SJSA1 (cell line): ENCODE measurements at places on chromosomes 4 and X.
A peak's percentile ranks its signal among the peaks of the same experiment; 100 is the strongest.

DNA sequence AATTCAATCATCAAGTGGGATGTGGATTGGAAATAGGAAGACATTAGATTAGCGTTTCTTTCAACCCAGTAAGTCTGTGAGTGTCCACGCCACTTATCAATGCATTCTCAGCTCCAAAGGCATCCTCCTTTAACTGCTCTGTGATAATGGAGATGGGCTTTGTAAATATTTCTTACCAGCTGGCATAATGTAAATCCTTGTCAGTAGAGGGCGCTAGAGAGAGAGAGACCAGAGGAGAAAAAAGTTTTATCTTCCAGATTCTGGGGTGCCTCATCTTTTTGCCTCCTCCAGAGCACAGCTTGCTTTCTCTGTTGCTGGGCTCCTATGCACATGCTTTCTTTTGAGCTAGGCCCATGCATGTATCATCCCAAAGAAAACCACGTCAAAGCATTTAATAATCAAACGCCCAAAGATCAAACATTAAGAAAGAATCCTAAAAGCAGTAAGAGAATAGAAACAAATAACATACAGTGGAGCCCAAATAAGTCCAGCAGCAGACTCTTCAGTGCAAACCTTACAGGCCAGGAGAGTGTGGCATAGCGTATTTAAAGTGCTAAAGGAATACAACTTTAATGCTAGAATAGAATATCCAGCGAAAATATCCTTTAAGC is 9.6 kb upstream of the MTMR1 start:
- DNase-seq = no peak

GRCh38 chrX:71541210-71542022 is 8.5 kb downstream of the OGT start:
- no peak for DNase-seq

DNA sequence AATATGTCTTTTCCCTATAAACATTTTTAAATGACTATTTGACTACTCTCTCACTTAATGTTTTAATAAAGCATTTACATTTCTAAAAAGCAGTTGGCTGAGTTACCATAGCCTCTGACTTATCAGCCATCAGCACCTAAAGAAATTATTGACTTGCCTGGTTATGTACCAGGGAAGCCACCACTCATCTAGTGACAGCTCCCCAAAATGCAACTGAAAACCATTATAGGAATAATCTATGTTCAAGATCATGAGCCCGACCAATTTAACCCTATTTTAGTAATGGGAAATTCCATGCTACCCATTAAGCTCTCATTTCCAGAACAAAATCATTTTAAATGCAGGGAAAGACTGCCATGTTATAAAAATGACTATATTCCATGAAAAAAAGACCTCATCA is 34.4 kb downstream of the HDX start:
- DNase-seq = no peak

GRCh38 chr4:17504081-17504480 is 7.8 kb downstream of the QDPR start:
- DNase-seq = no peak

DNA sequence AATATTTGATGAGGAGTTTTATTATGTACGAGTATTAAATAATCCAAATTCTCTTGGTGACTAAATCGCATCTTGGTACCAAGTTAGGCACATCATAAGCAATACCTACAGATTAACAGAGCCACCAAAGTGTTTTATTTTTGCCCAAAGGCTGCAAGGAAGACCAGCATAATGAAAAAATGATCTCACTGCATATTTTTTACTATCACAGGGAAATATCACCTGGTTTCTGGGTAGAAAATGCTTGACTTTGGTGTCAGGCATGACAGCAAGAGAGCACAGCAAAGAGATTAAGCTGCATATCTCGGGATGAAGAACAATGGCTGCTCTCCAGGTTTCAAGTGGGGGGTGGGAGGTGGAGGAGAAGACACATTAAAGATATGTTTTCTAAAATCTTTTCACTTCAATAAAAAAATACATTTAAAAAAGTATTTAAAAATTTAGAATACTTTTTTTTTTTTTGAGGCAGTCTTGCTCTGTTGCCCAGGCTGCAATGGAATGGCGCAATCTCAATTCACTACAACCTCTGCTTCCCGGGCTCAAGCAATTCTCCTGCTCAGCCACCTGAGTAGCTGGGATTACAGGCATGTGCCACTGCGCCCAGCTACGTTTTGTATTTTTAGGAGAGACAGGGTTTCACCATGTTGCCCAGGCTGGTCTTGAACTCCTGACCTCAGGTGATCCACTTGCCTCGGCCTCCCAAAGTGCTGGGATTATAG is 86.1 kb downstream of the FRYL start:
- no peak for DNase-seq

- peak; percentile 27 for DNase-seq
These were observed 19.6 kb upstream of the FAT1 start for GRCh38 chr4:186743261-186743660.

DNA sequence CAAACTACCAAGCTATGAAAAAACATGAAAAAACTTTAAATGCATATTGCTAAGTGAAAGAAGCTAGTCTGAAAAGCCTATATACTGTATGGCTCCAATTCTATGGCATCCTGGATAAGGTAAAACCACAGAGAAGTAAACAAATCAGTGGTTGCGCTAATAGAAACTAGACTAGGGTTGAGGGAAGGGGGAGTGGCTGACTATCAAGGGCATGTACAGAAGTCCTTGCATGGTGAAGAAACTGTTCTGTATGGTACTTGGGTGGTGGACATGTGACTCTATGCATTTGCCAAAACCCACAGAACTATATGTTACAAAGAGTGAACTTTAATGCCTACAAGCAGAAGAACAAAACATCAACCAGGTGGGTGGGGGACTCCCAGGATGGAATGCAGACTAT is 96.8 kb downstream of the MTMR1 start:
- DNase-seq = no peak

- DNase-seq = no peak
These were observed 400.7 kb upstream of the FAT1 start for GRCh38 chr4:187124331-187124730.

GRCh38 chr4:19756661-19757060 is 495.0 kb upstream of the SLIT2 start:
- no peak for DNase-seq

DNA sequence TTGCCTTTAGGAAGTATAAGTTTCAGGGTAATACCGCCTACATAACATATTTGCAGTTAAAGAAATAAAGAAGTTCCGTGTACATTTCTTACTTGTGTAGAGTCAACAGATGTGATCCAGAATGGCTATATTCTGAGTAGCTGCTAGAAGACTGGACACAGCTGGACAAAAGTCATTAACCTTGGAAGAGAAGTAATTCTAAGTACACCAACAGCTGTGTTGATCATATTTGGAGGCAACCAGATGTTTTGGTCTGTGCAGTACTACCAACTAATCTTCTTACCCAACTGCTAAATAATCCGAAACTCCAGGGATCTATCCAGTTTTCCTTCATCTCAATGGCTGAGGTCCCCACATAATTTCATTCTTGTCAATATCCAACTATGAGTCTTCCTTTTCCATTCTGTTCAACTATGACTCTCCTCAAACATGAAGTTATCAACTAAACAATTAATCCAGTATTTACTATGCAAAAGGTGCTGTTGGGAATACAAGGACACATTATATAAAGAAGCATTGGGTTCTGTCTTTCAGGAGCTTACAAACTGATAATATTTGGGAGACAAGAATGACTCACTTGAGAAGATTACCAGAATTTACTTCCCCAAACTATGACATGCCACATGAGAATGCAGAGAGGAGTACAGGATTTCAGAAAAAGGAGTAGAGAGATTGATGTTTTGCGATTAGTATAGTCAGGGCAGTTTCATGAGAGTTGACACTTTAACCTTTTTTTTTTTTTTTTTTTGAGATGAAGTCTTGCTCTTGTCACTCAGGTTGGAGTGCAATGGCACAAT is 78.2 kb downstream of the COL4A6 start:
- no peak for DNase-seq

DNA sequence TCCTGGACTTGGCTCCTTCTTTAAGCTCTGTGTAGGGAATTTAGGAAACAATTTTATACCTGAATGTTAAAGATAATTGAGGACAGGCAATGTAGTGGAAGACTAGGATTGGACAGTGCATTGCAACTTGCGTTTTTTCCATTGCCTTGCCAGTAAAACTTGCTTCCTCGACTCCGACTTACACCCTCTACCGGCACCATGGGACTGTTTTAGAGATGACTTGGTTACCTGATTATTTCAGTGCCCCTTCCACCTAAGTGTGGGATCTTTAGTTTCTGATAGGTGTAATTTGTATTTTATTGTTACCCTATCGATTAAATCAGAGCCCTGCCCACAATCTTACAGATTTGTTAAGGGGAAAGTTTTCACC is 1.2 kb downstream of the PRPS1 start:
- no peak for DNase-seq

- no peak for DNase-seq
These were observed 12.1 kb downstream of the TBL1X start for GRCh38 chrX:9476810-9477575.

DNA sequence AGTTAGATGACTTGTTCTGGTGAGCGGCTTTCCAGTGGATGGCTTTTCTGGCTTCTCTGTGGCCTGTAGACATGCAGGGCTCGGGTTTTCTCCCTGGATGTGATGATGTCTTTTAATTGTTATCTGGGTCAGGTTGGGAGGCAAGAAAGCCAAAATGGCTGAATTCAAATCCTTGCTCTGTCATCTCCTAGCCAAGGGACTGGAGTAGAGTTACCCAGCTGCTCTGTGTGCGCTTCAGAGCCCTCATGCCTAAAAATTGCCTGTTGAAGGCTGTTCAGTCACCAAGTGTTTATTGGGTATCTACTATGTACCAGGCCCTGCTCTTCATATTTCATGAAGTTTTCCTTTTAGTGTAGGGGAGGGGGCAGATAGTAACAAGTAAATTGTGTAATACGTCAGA is 7.3 kb downstream of the DCUN1D4 start:
- DNase-seq = no peak

GRCh38 chrX:3576886-3577501 is 136.5 kb downstream of the PRKX start:
- no peak for DNase-seq

- DNase-seq = peak; percentile 13
These were observed 48.8 kb upstream of the HMX1 start for GRCh38 chr4:8920289-8920965.

GRCh38 chr4:53622739-53623151 is 31.5 kb upstream of the LNX1 start:
- no peak for DNase-seq

DNA sequence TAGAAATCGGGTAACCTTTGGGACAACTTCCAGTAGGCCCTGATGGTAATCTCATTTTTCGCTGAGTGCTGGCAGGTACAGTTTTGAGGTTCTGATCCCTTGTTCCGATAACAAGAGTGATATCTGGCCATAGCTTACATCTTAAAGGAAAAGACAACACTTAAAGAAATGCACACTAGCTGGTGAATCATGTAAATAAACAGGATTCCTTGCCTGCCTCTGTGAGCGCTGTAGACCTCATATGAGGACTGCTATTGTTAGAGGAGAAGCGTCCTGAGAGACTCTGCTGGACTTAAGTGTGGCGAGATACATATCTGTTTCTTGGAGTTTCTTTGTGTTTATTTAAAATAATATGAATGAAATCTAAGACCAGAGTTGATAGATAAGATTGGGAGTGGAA is 149.3 kb upstream of the SLC4A4 start:
- no peak for DNase-seq

GRCh38 chr4:15238720-15239119 is 189.1 kb upstream of the C1QTNF7 start:
- no peak for DNase-seq

DNA sequence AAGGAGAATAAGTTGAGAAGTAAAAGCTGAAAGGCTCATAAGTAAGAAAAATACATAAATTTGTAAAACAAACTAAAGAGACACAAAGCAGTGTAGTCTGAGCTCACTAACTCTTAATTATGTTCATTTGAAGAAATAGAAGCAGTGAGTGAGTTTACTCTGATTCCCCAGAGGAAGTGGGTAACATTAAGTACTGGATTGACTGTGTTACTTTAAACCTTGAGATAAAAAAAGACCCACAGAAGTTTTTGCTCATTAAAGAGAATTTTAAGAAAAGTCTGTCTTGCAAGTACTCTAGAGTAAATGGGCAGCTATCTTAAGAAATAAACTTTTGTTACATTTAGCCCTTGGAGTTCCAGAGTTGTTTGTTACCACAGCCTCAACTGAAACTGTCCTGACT is 2466.9 kb downstream of the PCDH7 start:
- no peak for DNase-seq

DNA sequence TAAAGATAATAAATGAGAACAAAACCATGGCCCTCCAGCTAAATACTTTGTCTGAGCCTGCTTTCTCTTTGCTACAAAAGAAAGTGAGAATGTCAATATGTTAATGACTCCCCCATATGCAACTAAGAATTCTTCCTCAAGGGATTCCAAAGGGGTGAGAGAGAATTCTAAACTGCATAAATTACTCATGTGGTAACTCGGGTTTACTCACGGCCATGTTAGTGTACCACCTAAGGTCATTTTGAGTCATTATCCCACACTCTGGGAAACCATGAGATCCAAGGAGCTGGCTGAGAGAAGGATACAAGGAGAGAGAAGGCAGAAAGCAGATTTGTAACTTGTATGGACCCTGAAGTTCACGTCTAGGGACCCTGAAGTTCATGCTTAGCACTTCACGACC is 190.3 kb downstream of the DHX15 start:
- DNase-seq = no peak

GRCh38 chr4:186739802-186740434 is 16.3 kb upstream of the FAT1 start:
- no peak for DNase-seq

- DNase-seq = no peak
These were observed 419.6 kb downstream of the BCOR start for GRCh38 chrX:39677978-39678791.

- DNase-seq = no peak
These were observed 8.3 kb upstream of the CXCL8 start for GRCh38 chr4:73731968-73732610.

- DNase-seq = no peak
These were observed 64.7 kb upstream of the SPP1 start for GRCh38 chr4:87910795-87911194.

DNA sequence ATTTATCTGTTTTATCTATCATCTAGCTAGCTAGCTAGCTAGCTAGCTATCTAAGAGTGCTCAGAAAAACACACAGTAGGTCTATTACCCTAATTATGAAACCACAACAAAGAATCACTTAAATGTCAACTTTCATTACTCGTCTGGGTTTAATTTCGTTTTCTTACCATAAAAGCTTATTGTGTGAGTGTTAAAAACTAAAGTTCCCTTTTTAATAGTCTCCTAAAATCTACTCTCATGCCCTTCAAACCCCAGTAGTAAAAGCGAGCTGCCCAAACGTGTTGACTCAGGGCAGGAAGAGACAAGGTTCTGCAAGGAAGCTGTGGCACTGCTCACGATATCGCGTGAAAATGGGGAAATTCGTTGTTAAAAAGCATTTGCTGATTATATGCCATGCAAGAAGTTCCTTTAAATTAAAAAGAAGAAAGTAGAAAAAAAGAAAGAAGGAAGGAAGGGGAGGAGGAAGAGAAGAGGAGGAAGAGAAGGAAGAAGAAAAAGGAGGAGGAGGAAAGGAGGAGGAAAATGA is 595 bp downstream of the MBNL3 start:
- no peak for DNase-seq
